Central memory CD8-positive, alpha-beta T cell (primary cell): ENCODE measurements at places on chromosomes 5 and 9.

- no peak for DNase-seq
Measured at GRCh38 chr5:56146674-56147073, 86.5 kb downstream of the ANKRD55 start.

GRCh38 chr5:154794525-154795234 lies 39.5 kb downstream of the LARP1 start:
- DNase-seq = no peak

DNA sequence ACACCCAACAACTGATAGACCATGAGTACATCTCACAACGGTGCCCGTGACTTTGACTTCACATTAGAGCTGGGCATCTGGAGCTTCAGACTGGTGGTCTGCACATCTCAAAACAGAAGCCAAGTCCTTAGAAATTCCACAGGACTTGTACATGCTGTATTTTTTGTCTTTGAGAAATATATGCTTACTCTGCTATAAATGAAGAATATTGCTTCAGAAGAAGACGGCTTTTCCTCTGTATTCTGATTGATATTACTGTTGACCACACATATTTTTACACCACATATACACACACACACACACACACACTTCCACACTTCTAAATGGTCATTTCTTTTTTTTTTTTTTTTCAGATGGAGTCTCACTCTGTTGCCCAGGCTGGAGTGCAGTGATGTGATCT lies 338.3 kb upstream of the KIF2A start:
- no peak for DNase-seq

GRCh38 chr9:89426384-89426961 lies 71.4 kb downstream of the SEMA4D start:
- peak; percentile 32 for DNase-seq

GRCh38 chr5:88556406-88556805 lies 287.8 kb upstream of the TMEM161B start:
- no peak for DNase-seq

- no peak for DNase-seq
Measured at GRCh38 chr9:87850391-87850790, 32.3 kb upstream of the SPATA31E1 start.

- DNase-seq = no peak
Measured at GRCh38 chr5:97547999-97548738, 365.1 kb upstream of the RIOK2 start.

- no peak for DNase-seq
Measured at GRCh38 chr5:107980923-107981692, 310.4 kb upstream of the EFNA5 start.

GRCh38 chr9:15138357-15138686 lies 168.7 kb downstream of the TTC39B start:
- DNase-seq = no peak

GRCh38 chr9:137277329-137278041 lies at the start of gene TOR4A:
Gene TOR4A (plus strand): TSS chr9:137277726. CDS start chr9:137278690, 964 bp downstream.
- no peak for DNase-seq

GRCh38 chr9:97756991-97757390 lies 59.9 kb upstream of the XPA start:
- DNase-seq = no peak

- DNase-seq = no peak
Measured at GRCh38 chr5:14838396-14839319, 32.9 kb downstream of the ANKH start.

DNA sequence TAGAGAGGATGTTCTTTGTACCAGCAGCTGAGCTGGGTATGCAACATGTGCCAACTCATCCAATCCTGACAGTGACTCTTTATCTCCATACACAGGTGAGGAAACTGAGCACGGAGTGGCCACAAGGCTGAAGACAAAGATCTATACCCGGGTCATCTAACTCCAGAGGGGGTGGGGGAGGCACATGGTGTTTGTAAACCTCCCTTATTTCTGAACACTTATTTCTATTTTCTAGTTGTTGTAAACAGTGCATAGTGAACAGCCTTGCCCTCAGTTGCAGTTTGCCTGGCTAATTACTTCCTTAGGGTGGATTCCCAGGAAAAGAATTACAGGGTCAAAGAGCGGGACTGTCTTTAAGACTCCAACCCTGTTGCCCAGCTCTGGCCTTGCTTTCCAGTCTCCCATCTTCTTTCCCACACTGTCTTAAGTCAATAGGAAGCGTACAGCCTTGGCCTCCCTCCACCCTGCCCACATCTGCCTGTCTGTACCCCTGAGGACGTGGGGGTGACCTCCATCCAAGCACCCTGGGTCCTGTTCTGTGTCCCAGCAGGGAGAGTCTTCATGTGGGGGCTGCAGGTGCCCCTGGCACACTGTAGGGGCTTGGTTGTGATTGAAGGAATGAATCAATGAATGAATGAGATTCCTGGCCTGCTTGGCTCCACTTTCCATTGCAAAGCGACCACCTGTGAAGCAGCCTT lies 13.2 kb upstream of the FIBCD1 start:
- no peak for DNase-seq

DNA sequence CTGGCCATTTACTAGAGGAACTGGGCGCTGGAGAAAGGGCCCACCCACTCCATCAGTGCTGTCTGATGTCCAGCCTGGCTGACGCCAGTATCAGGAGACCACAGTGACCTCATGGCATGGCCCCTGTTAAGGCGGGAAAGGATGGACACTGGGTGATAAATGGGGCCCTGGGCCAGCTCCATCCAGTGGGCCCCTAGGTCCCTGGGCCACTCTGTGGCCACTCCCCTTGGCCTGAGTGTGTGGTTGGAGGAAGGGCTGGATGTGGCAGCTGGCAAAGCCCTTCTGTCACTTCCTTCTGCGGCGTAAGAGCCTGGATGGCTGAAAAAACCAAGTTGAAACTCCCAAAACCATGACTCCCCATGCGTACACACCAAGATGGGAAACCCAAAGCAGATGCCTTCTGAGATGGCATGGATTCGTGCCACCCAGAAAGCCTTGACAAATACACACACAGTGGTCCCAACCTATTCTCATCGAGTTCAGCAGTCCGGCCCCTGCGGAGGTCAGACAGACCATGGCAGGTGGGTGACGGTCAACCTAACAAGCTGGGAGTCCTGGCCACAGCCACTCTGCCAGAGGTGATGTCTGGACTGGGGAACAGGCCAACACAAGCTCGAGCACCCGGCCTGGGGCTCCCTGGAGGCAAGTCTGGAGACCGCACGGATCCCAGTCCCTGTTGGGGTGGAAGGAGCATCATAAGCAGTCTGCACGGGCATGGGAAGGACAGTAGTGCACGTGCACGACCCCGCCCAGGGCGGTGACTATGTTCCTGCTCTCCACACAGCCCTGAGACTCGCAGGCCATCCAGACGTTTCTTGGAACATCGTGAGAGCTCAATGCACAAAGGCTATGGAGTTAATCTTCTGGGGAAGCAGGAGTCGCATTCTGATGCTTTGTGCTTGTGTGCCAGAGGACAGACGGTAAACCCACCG lies 45.2 kb upstream of the NOTCH1 start:
- no peak for DNase-seq

GRCh38 chr9:85425153-85425611 lies 316.6 kb downstream of the AGTPBP1 start:
- DNase-seq = peak; percentile 14

GRCh38 chr5:133751421-133751820 lies 139.1 kb upstream of the FSTL4 start:
- no peak for DNase-seq

DNA sequence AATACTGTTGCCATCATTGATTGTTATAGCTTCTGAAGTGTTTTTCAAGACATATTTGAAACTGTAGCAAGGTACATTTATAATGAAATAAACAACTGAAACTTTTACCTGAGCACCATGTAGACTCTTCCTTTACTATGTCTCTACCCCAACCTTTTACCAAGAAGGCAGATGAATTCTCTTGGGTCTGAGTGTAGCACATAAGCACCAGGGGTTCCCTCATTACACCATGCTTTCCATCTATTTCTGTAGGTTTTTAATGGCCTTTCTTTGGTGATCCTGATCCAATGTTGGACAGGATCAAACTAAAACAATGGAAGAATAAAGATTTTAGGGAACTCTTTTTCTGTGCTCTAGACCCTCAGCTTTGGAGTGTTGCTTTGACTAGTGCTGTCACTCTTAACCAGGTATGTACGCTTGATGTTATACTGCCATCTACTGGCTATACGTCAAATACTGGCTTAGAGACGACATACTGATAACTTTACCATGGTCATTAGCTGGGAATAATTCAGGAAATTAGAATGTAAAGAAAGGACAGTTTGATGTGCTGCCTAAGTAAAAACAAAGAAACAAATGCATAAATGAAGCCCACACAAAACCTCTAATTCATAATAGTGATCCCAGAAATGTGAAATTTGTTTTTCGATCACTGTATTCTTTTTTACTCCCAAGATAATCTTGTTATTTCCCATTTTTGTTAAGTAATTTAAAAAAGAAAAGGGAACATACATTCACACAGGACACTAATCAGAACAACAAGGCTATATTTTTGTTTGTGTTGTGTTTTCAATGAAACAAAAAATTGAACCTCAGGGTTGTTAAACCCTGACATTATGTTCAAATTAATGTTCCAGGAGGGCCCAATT lies 30.7 kb downstream of the IFNW1 start:
- no peak for DNase-seq

DNA sequence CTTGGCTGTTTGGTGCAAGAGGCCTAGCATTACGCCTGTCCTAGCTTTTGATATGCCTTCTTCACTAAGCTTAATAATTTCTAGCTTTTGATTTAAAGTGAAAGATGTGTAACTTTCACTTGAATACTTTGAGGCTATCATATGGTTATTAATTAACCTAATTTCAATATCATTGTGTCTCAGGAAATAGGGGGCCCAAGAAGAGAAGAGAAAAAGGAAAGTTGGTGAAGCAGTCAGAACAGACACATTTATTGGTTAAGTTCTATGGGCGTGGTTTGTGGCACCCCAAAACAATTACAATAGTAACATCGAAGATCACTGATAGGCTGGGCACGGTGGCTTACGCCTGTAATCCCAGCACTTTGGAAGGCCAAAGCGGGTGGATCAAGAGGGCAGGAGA lies 40.9 kb upstream of the F2RL2 start:
- no peak for DNase-seq

DNA sequence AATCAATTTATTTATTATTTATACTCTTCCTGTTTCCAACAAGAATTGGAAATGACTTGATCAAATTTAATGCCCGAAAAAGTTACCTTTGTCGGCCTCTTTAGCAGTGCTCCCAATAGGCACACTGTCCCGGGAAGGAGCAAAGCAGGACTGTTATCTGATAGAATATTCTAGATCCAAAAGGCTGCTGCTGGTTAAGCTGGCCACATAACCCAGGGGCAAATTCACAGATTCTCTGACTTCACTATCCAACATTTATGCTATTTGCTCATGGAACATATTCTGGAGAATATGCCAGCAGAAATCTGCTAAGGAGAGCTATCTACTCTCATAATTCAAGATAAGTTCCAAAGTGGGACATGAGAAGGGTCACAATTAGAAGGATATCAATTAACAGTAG lies 100.2 kb upstream of the DMAC1 start:
- DNase-seq = no peak

DNA sequence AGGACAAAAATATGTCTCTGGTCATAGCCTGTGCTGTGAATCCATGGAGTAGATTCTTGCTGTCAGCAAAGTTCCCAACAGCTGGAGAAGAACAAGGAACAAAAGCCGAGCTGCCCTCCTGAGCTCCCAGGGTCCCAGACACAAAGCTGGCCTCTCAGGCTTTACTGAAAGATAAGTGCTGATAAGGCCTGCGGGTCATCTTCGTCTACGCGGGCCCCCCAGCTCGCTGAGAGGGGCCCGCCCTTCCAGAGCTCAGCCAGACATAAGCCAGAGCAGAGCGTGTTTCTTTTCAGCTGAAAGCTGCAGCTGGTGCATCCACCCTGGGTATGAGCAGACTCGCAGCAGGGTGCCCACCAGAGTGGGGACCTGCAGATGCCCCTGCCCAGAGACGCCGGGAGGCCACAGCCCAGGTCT lies 84.7 kb downstream of the HSD17B3 start:
- DNase-seq = no peak

- DNase-seq = no peak
Measured at GRCh38 chr5:68055686-68056085, 159.9 kb upstream of the PIK3R1 start.

GRCh38 chr5:54282876-54283275 lies 27.5 kb downstream of the ARL15 start:
- no peak for DNase-seq

- DNase-seq = no peak
Measured at GRCh38 chr9:132732326-132733259, 62.3 kb downstream of the GTF3C4 start.

DNA sequence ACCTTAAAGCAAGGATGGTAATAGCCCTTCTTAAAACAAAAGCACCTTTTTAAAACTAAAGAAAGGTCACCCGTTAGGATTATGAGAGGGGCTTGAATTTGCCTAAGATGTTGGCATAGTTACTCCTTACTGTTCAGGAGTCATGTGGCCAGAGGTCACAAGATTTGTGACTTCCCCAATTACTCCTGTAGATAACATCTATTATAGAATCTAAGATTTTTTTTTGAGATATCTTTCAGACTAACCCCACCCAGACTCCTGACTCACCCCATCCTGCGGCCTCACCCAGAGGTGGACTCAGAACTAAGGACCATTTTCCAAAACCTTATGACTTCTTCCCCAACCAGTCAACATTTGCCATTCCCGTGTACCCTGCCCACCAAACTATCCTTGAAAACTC lies 2.4 kb downstream of the CD180 start:
- no peak for DNase-seq

DNA sequence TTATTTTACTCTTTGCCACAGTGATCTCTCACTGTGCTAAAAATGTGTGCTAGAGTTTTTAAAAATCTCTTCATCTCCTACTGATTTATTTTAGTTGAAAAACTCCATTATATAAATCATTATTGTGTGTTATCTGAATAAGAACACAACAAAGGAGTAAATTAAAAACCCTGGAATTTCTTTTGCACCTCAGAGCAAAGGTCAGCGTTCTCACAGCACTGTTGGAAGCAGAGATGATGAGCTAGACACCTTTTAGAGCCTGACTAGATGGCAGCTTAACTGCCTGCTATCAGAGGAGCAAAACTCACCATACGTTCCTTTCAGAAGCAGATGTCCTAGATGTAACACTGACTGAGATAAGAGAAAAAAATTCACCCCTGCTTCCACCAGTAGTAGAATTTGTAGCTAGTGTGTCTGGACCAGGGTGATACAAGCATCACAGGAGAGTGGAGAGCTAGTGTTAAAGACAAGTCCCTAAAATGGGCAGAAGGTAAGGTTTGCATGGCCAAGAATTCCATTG lies 147.1 kb downstream of the ENTREP1 start:
- DNase-seq = no peak

- no peak for DNase-seq
Measured at GRCh38 chr9:87259543-87260518, 237.8 kb upstream of the DAPK1 start.

- no peak for DNase-seq
Measured at GRCh38 chr9:69046723-69047122, 11.2 kb downstream of the FXN start.

GRCh38 chr5:95027151-95027721 lies 257.7 kb downstream of the MCTP1 start:
- DNase-seq = no peak
